Left forelimb (tissue), 1 donor: ENCODE measurements at places on chromosomes 13 and 19.

- no peak for DNase-seq
Measured at GRCh38 chr13:53301449-53301848, 272.8 kb downstream of the OLFM4 start.

DNA sequence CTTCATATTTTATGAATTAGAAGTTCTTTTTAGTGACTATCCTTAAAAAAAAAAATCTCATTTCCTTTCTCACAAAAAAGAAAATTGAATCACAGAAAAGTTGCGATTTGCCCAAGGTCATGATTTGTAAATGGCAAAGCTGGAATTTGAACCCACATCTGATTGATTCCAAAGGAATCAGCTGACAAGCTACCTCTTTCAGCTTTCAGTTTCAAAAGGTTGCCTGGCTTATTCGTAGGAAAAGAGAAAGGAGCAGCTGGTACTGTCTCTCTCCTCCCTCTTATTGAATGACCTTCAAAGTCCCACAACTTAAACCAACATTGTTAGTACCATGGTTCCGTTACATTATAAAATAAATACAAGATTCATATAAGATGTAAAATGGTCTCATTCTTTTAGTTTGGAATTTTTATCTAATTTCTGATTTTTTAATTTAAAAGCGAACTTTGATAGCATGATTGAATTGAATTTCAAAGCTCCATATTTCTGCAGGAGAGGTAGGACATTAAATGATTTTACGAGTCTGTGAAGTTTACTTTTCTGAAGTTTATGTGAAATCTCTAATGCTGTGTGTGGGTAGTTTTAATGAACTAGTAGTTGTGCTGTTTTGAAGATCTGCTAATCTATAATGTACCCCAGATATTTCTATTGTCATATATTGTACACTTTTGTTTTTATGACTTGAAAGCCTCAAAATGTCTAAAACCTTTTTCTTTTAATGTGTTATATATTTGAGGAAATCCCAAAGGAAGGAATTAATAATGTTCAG lies 18.5 kb upstream of the KCTD4 start:
- DNase-seq: no peak

DNA sequence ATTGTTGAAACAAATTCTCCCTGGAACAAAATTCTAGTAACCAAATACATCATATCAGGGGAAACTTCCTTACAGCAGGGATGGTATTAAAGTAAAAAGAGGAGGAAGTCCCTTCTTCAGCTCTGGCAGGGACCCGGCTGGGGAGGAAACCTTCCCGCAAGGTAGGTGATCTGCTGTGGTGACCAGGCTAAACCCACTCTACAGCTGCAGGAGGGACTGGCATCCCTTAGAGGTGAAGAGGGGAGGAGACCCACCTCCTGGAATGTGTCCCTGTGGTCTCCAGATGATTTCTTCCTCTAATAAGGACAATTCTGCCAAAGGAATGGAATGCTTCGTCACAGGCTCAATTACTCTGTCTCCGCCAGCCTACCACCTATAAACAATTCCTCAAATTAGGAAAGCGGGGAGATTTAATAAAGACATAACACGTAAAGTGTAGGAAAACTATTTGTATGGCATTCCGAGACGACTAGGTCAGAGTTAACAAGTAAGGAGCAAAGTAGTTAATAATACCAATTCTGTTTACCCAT lies 637 bp upstream of the PDS5B start:
- no peak for DNase-seq

- no peak for DNase-seq
Measured at GRCh38 chr19:47896773-47897172, 10.7 kb upstream of the SULT2A1 start.

- no peak for DNase-seq
Measured at GRCh38 chr13:98447881-98448641, 128.8 kb downstream of the STK24 start.

DNA sequence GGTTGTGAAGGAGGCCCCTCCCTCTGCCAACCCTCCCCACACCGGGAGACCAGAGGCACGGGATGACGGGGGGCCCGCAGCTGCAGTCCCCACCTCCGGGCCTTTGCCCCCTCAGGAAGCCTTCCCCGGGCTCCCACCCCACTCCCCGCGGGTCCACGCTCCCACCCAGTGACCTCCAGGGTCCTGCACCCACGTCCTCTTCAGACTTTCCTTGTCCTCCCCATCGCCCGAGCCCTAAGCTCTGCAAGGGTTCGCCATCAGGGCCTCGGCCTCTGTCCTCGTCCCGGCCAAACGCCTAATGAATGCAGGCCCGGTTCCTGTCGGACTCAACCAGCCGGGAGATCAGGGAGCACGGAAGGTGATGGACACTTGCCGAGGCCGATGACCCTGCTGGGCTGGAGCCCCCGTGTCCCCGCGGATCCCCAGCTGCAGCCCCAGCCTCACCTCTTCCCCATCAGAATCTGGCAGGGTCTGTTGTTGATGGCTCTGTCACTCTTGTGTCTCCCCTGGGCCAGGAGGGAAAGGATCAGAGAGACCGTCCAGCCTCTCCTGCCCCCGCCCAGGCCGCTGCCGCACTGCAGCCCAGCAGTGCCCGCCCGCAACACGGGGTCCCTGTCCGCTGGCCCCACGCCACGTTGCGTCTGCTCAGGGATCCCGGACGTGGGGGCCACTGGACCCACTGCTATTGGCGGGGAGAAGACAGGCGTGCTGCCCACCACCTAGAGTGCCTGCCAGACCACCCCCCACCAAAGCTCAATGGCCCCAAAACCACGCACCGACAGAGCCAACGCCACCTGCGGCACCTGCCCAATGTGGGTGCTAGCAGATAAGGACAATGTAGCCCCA lies 5.7 kb downstream of the ATP8B3 start:
- no peak for DNase-seq

GRCh38 chr19:28122734-28123133 lies 1090.2 kb downstream of the UQCRFS1 start:
- no peak for DNase-seq

DNA sequence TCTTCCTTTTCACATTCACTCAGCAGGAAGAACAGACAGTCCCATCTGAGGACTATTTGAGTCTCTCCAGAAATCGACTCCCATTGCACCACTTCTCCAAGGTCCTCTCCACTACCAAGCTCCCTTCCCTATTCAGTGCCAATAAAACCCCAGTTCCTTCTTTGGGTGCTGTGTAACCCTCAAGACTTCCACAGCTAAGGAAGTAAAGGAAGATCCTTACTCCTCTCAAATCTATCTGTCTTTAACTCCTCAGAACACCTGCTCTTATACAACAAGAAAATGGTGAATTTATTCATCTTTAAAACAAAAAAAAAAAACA lies 29.2 kb upstream of the TM9SF2 start:
- no peak for DNase-seq
